ENCODE measurements at places on chromosomes 2 and 18.

- no peak for DNase-seq
These were observed 15.0 kb downstream of the CDH2 start for GRCh38 chr18:28161608-28162599.

GRCh38 chr18:13286456-13287125 is 68.0 kb downstream of the LDLRAD4 start:
- no peak for DNase-seq

- no peak for DNase-seq
These were observed 117.6 kb downstream of the METTL8 start for GRCh38 chr2:171316220-171316619.

DNA sequence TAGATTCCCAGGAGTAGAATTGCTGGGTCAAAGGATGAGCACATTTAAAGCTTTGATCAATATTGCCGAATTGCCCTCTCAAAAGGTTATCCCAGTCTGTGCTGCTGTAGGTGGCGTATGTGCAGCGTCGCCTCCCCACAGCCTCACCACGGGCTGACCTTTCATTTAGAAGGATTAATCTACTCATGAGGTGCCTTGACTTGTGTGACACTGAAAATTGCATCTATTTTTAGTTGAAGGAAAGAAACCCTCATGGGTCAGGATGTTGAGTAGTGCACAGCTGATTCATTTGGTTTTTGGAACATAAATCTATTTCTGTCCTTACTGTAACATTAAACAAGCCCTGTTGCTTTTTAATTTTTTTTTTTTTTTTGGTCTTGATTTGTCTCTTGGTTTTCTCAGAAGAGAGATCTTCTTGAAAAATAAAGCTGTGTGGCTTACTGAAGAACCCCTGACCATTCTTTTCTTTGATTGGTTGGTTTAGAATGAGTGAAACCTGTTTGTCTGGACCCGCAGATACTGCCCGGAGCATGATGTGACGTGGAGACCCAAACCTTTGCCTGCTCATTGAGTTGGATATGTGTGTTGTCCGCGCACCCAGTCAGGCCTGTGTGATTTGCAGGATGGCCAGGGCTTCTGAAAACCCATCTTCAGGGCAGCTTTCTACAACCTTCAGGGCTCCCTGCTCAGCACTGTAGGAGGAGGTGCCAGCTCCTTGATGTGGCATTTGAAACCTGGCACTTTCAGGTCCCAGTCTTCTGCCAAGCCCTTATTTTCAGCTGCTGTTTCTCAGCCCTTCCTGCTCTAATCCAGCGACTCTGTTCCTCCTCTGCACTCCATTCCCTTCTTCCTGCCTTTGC is 61.0 kb downstream of the LPIN1 start:
- DNase-seq = no peak

DNA sequence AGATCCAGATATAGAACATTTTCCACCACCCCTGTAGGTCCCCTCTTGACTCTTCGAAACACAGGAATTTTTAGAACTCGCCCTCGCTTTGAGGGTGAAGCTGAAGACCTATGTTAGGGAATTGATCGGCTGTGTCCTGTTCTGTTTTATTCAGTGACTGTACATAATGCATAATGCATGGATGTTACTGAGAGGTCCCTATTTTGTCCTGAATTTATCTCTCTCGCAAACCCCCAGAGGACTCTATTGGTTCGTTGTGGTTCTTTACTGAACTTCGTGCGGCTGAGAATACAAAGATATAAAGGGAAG is 431 bp upstream of the EIF5B start:
- no peak for DNase-seq

All from NCI-H2081 treated with DMSO at 0.1 percent for 48 hours (cell line).